ENCODE measurements at places on chromosomes 1 and 21.

GRCh38 chr1:181206513-181206912, 118.0 kb downstream of the IER5 start:
- no peak for DNase-seq

DNA sequence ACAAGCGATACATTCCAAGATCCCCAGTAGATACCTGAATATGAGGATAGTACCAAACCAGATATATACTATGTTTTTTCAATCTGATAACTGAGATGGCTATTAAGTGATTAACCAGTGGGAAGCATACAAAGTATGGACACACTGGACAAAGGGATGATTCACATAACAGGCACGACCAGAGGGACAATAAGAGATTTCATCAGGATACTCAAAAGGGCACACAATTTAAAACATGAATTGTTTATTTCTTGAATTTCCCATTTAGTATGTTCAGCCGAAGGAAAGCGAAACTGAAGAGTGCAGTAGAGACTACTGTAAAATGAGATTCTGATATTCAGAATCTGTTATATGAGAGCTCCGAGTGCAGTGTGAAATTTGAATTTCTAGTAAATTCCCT, 10.6 kb downstream of the ZZZ3 start:
- DNase-seq: no peak

- no peak for DNase-seq
Observed at GRCh38 chr1:51342591-51343206, 12.3 kb upstream of the TTC39A start.

- no peak for DNase-seq
Observed at GRCh38 chr21:45537746-45538291, 4.4 kb downstream of the SLC19A1 start.

- DNase-seq: no peak
Observed at GRCh38 chr21:36610201-36610600, 88.7 kb upstream of the SIM2 start.

DNA sequence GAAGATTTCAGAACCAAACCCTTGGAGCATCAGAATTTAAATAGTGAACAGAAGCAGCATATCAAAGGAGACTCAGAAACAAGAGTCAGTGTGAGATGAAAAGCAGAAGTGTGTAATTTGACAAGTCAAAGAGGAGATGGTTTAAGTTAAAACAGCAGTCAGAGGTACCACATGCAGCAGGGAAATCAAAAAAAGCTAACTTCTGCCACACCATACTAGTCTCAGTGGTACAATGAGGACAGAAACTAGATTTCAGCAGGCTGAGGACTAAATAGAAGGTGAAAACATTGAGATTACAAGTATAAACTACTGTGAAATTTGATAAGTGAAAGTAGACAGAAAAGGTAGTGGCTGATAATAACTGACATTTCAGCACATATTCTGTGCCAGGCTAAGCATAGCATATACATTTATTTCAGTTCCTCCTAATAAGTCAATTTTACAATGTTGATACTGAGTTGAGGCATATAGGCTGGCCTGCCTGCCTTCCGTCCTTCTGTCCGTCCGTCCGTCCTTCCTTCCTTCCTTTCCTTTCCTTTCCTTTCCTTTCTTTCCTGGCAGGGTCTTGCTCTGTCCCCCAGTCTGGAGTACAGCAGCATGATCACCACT, 12.6 kb downstream of the SUCO start:
- DNase-seq: no peak

GRCh38 chr1:167492481-167492910, 25.8 kb downstream of the CD247 start:
- no peak for DNase-seq

DNA sequence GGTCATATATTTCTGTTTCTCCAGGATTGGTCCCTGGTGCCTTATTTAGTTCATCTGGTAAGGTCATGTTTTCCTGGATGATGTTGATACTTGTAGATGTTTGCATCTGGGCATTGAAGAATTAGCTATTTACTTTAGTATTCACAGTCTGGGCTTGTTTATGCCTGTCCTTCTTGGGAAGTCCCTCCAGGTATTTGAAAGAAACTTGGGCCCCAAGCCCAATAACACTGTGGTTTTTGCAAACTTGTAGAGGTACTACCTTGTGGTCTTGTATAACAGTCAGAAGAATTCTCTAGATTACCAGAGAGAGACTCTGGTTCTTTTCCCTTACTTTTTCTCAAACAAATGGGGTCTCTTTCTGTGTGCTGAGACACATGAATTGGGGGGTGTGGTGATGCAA, 251.4 kb upstream of the B3GALT2 start:
- no peak for DNase-seq

- DNase-seq: no peak
Observed at GRCh38 chr1:165644064-165644735, 13.2 kb downstream of the MGST3 start.

- no peak for DNase-seq
Observed at GRCh38 chr1:200291106-200291505, 118.7 kb downstream of the ZNF281 start.

GRCh38 chr1:182715531-182715930, 31.1 kb upstream of the RGS8 start:
- DNase-seq: no peak

DNA sequence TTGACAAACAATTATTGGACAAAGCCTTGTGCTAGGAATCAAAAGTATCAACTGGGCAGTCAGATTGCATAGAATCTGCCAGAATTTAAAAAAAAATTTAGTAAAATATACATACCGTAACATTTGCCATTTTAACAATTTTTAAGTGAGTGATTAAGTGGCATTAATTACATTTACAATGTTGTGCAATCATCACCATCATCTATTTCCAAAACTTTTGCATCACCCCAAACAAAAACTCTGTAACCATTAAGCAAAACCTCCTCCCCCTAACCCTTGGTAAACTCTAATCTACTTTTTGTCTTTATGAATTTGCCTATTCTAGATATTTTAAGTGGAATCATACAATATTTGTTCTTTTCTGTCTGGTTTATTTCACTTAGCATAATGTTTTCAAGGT, 182.8 kb downstream of the LMO4 start:
- no peak for DNase-seq

DNA sequence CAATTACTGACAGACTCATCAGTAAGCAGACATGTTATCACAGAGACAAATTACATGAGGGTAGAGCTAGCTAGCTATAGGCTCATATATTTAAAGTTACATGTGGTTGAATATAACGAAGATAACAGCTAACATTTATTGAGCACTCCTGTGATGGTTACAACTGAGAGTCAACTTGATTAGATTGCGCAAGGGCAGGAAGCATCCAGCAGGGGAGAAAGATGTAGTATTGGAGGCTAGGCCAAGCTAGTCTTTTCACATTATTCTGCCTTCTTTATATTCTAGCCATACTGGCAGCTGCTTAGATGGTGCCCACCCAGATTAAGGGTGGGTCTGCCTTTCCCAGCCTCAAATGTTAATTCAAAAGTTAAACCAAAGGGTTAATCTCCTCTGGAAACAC, 37.1 kb downstream of the PIGK start:
- no peak for DNase-seq

GRCh38 chr1:234213658-234214128, 159.6 kb upstream of the COA6 start:
- no peak for DNase-seq

DNA sequence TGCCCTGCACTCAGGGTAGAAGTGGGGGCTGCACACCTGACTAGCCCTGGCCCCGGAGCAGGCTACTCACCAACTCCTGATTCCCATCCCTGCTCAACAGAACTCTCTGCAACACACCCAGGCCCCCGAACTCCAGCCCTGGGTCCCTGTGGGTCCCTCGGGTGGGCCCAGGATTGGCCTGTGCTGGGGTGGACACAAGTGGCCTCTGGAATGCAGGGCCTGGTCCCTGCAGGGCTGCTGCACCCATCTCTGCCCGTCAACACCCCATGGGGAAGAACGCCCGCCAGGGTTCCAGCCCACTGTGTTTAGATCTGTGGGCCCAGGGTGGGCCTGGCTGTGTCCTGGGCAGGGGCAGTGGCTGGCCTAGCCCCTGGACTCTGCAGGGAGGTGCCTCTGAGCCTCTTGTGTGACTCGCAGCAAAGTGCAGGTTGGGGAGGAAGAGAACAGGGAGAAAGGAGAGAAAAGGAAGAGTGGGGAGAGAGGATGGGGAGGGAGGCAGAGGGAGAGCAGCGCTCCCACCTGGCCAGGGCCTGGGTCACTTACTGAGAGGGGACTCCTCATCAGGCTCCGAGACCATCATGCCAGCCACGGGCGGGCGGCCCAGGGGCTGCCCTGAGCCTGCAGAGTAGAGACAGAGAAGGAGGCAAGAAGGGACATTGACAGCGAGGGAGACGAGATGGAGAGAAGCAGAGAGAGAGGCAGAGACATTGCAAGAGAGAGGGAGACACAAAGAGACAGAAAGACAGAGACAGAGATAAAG, 43.9 kb downstream of the HSPG2 start:
- DNase-seq: no peak

DNA sequence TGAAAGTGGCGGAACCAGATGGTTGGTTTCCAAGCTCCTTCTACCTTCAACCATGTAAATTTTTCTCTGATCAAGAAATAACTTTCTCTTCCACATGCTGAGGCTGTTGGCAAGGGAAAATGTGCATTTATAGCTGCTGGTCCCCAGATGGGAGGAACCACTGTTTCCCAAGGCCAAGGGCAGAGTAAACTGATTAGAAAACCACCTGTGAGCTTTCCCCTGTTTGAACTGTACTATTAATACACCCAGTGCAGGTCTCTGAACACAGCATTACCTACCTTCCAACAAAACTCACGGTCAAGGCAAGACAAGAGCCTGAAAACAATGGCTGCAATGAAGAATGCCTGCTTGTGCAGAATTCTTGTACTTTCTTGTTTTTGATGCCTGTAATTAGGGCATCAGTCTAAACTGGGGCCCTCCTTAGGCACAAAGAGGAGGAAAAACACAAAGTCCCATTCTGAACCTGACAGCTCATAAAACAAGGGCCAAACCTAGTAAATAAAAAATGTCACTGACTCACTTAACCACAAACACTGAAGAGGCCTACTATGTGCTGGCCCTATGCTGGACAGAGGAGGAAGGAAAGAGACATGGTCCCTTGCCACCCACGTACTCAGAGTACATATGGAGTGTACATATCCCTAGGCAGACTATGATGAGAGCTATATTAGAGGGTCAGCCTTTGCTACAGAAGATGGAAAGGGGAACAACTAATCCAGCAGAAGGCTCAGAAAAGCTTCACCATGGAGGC, 2.6 kb downstream of the MKNK1 start:
- DNase-seq: no peak

DNA sequence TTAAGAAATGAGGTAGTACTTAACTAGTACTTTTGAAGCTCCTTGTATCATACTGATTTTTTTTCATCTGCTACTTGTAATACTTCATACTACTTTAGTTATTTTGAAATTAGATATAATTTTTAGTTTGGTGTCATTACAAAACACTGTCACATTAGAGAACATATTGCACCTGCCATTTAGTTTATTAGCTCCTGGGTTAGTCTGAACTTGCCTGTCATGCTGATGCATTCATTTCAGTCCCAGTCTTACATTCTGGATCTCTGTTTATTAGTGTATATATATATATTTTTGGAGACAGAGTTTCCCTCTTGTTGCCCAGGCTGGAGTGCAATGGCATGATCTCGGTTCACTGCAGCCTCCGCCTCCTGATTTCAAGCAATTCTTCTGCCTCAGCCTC, 50.3 kb downstream of the DYRK1A start:
- no peak for DNase-seq

GRCh38 chr1:99993468-99993845, 23.7 kb downstream of the SLC35A3 start:
- DNase-seq: no peak

DNA sequence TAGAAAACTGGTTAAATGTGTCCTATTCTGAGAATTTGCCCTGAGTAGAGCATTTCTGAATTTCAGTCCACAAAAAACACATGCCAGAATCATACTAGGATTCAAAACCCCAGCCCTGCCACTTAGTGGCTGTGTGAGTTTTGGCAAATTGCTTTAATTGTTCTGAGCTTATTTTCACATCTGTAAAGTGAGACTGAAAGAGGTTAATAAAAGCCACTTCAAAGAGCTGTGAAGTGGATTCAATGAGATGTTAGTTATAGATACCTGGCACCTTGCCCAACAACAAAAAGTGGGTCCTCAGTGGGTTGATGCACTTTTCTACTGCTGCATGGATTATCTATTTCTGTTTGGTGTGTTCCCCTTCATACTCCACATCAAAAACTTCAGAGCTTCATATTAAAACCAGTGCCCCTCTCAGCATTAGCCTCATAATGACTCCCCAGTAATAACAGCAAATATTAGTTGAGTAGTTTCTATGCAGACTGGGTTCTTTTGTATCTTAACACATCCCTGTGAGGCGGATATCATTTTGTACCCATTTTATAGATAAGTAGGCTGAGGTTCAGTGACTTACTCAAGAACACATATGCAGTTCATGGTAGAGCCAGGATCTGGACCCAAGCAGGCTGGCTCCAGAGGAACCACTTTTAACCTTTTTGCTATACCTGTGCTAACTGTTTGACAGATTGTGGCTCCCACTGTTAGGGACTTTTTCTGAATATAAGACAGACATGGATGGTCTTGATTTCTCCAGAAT, 14.2 kb upstream of the ADORA3 start:
- no peak for DNase-seq

DNA sequence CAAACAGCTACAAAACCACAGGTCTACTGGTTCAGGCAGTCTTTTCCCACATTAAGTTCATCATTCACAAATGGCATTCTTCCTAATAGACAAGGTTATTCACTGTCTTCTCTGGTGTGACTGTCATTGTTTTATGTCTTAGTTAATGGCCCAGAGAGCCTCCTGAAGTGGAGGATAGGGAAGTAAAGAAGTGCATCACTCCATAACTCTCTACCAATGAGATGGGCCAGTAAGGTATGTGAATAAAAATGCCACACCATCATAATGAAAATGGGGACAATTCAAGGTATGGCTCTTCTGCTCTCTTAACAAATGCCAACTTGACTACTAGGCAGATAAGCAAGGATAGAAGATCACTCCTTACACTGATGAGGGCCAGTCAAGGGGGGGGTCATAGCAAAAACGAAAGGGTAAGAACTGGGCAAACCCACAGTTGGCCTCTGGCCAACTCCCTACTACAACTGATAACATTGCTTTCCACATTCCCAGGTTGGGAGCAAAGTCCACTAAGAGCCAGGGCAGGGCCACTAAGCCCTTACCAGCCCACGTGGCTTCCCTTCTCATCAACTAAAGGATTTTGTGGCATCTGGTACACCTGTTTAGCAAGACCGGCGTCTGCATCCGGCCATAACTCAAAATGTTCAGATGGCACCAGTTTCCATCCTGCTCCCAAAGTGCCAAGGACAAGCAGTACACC, 10.0 kb downstream of the PABPC4 start:
- DNase-seq: no peak

- DNase-seq: no peak
Observed at GRCh38 chr1:43994794-43995790, 3.7 kb downstream of the CCDC24 start.

DNA sequence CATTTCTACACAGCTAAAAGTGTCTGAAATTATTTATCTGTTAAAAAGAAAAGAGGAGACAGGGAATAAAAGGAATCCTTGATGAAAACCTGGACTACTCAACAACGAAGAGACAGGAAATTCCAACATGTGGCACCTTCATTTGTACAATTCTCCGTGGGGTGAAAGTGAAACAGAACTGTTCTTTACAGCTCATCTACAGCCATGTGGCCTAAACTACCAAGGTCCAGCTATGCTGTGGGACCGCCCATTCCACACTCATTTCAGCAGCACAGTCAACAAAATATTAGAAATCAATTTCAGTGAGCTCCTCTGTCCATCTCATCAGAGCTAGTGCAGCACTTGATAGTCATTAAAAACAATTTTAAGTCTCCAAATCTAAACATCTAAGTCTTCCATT, 44.0 kb downstream of the UBR4 start:
- no peak for DNase-seq

GRCh38 chr1:978069-978834, 3.6 kb downstream of the PERM1 start:
- DNase-seq: no peak
